Nucleus accumbens (tissue), 56 donors: ENCODE measurements at places on chromosomes 1 and 21.

- no peak for DNase-seq
These were observed 9.1 kb downstream of the SWT1 start for GRCh38 chr1:185166106-185166505.

DNA sequence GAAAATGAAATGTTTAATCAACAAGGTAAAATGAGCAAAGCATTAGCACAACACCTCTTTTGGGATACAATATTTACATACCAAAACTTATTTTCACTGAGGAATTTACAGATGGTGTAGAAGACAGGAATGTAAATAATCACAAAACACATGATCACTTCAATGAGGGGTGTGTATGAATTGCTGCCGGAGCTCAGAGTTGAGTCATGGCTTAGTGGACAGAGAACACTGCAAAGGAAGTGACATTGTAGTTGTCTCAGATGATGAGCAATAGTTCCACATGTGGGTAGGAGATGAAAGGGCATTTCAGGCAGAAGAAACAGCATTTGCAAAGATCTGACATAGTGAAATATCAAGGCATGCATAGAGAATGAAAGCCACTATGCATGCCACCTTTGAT lies 5.6 kb upstream of the KPRP start:
- no peak for DNase-seq

- DNase-seq: no peak
These were observed 9.8 kb upstream of the COL6A1 start for GRCh38 chr21:45971616-45972352.

- no peak for DNase-seq
These were observed 18.0 kb downstream of the PACC1 start for GRCh38 chr1:212396638-212397037.

GRCh38 chr1:222798116-222798515 lies 16.7 kb upstream of the DISP1 start:
- DNase-seq: no peak

DNA sequence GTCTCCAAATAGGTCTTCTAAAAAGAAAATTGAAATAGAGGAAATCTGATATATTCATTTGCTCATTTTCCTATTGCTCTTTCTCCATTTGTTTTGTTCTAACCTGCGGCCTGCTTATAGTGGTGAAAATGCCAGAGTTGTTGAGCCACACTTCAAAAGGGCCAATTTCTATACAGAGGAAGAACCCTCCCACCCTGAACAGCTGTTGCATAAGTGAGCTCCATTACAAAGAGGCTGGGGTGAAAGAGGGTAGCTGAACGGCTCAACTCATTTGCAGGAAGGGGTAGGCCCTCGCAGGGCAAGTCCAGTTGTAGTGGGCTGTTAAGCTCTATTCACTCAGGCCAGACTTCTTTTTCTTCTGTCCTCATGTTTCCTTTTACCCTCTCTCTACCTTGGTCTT lies 8.8 kb downstream of the ADCY10 start:
- no peak for DNase-seq

GRCh38 chr1:230509281-230509977 lies 83.3 kb upstream of the PGBD5 start:
- no peak for DNase-seq

GRCh38 chr1:36740446-36740845 lies 257.7 kb upstream of the CSF3R start:
- no peak for DNase-seq

- DNase-seq: no peak
These were observed 50.2 kb upstream of the ATP1A1 start for GRCh38 chr1:116322752-116323405.
